ENCODE measurements at places on chromosomes 3 and 15.

GRCh38 chr3:135731546-135731945, 234.0 kb upstream of the PPP2R3A start:
- DNase-seq = no peak

- DNase-seq = no peak
These were observed 62.4 kb upstream of the NPHP3 start for GRCh38 chr3:132784502-132785025.

- no peak for DNase-seq
These were observed 8.5 kb upstream of the PLXND1 start for GRCh38 chr3:129614927-129615363.

GRCh38 chr3:6287088-6287875, 573.6 kb upstream of the GRM7 start:
- DNase-seq = no peak

GRCh38 chr15:84715441-84716035, 401 bp downstream of the SEC11A start:
- peak; percentile 43 for DNase-seq

GRCh38 chr3:42688487-42689420, 3.4 kb downstream of the KLHL40 start:
- DNase-seq = no peak

- DNase-seq = no peak
These were observed 38.0 kb upstream of the LINGO1 start for GRCh38 chr15:77670558-77671361.

- no peak for DNase-seq
These were observed 48.7 kb downstream of the ADCY5 start for GRCh38 chr3:123400169-123400568.

GRCh38 chr3:141331377-141332318, 36.7 kb upstream of the ZBTB38 start:
- no peak for DNase-seq

GRCh38 chr3:167031364-167032049, 348.6 kb downstream of the ZBBX start:
- DNase-seq = no peak

DNA sequence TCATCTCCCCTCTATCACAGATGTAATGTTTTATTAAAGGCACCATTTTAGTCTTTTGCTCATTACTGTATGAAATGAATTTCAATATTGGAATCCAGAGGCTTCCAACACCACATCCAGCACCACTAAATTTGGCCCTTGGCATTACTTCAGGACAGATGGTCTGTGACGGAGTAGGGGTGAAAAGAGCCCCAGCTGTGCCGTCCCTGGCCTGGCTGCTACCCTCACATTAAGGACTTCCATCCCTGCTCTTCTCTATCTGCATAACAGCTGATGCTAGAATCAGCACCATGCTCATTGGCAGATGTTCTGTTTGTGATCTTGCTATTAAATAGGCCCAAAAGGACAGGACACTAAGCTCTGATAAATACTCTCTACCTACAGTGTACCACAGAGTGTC, 152.9 kb downstream of the IL1RAP start:
- no peak for DNase-seq

GRCh38 chr3:66138336-66139313, 82.2 kb upstream of the SLC25A26 start:
- DNase-seq = peak; percentile 1

DNA sequence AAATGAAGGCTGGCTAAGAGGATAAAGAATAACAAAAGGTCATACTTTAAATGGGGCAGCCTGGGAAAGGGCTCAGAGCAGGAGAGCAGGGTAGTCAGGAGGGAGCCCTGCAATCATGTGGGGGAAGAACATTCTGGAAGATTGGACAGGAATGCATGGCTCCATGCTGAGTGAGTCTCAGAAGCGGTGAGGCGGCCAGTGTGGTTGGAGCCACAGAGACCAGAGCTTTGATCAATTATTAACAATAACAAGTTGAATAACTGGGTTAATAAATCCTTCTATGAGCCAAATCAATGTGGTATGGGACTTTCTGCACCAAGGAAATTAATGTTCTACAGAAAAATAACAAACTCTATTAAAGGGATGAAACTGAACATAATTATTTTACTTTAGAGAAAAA, 57.9 kb upstream of the DCUN1D1 start:
- DNase-seq = no peak

DNA sequence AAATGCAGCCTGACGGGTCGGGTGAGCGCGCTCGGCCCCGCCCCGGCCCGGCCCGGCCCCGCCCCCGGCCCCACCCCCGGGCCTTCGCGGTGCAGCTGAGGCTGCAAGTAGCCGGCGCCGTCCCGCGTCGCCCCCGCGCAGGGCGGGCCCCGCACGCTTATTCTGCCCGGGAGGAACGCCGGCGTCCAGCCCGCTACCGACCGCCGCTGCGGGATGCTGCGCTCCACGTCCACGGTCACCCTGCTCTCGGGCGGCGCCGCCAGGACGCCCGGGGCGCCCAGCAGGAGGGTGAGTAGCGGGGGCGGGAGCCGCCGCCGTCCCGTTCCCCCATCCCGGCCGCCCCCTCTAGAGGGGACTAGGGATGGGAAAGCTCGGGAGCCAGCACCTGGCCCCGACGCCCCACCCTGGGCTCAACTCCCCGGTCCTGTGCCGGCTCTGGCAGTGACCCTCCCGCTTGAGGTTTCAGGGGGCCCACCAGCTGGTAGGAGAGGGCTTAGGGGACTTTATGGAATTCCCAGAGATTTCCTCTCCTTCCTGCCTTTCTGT, at the start of gene MYZAP:
MYZAP (plus strand) TSS at position 83 of the 546 bp plus-strand sequence; CDS start at position 214, 131 bp downstream.
- peak; percentile 20 for DNase-seq

DNA sequence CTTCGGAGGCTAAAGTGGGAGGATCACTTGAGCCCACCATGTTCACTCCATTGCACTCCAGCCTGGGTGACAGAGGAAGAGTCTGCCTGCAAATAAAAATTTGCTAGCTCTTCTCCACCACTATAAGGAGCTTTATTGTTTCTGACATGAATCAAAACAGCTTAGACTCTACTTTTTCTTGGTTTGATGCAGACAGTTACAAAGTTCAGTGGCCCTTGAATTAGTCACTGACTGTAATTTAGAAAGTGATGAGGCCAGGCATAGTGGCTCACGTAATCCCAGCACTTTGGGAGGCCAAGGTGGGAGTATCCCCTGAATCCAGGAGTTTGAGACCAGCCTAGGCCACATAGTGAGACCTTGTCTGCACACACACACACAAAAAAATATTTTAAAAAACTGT, 172.4 kb upstream of the CGNL1 start:
- DNase-seq = no peak

All from stimulated activated CD8-positive, alpha-beta memory T cell treated with anti-CD3 and anti-CD28 coated beads, Interleukin-2, amount 100 ng/mL, for 48 hours (primary cell).